ENCODE measurements at places on chromosomes 3 and 15.
A peak's percentile ranks its signal among the peaks of the same experiment; 100 is the strongest.

DNA sequence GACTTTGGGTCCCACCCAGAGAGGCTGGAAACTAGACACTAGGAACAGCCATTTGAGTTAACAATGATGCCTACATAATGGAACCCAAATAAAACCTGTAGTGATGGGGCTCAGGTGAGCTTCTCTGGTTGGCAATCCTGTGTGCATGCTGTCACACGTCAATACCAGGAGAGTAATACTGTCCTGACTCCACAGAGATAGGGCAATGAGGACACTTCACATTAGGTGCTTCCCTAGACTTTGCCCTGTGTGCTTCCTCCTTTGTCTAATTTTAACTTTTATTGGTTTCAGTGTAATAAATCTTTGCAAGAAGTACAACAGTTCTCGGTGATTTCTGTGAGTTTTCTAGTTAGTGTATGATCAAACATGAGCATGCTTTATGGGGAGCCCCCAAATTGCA, 281.8 kb upstream of the ARRDC4 start:
- no peak for DNase-seq

- DNase-seq = peak; percentile 14
Observed at GRCh38 chr15:57152666-57153539, 223.4 kb upstream of the CGNL1 start.

GRCh38 chr3:71979175-71979574, 194.2 kb upstream of the PROK2 start:
- DNase-seq = no peak

GRCh38 chr15:67865331-67865730, 25.5 kb upstream of the RNU6-1 start:
- no peak for DNase-seq

DNA sequence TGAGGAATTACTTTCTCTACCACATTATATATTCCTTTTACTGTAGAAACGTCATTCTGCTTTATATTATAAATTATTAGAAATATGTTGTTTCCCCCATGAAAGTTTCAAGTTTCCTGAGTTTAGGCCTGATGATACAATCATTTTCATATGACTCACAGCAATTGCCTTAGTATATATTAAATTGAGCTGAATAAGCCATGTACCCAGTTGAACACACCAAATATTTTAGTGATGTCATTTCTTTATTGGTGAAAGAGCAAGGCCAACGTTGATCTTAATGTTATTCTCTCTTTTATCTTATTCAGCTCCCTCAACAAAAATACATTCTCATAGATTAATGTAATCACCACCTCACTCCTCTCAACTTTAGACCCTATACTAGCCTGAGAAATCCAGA, 30.8 kb downstream of the B3GNT5 start:
- DNase-seq = no peak

DNA sequence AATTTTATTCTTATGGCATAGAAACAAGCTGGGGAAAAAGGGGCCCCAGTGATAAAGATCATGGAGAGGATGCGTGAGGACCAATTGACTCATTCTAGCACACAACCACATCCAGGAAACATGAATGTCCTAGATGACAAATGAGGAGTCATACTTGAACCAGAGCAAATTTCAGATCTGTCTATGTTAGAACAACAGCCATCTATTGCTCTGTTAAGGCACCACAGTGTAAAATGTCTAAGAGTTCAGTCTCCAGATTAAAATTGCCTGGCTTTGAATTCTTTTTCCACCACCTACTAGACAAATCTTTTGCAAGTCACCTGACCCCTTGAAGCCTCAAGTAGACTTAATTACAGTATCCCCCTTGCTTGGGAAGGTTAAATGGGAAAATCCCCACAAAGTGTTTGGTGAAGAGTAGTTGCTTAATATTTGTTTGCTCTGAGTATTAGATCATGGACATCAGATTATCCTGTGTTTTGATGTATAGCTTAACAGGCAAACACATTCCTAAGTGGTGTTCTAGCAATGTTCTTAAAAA, 258.7 kb upstream of the TGFBR2 start:
- peak; percentile 15 for DNase-seq

GRCh38 chr3:113213896-113214587, 2.7 kb downstream of the BOC start:
- no peak for DNase-seq

- no peak for DNase-seq
Observed at GRCh38 chr15:89433686-89434085, 62.7 kb downstream of the RHCG start.

DNA sequence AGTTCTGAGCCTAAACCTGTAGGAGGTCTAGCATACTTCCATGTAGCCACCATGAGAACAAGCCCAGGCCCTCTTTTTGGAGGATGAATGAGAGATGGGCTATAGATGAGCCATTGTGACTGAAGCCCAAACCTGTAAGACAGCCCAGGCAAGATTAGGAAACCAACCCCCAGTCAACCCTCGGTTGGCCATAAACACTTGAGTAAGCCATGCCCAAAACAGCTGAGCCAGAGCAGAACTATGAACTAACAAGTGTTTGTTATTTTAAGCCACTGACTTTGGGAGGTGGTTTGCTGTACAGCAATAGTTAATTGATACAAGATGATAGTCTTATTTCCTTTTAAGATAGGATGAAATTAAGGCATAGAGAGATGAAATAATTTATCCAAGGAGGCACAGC, 12.4 kb upstream of the CPNE4 start:
- DNase-seq = no peak

DNA sequence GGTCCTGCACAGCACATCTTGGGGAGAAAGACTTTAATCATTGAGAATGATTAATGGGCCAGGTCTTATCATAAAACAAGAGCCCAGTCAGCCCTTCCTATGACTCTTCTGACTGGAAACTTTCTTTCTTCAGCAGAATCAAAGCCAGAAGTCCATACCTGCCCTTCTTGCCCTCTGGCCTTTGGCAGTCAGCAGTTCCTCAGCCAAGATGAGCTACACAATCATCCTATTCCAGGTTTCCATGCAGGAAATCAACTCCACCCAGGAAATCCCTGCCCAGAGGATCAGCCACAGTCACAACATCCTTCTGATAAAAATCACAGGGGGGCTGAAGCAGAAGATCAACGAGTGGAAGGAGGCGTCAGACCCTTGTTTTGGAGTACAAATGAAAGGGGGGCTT, 26.9 kb downstream of the ZNF589 start:
- DNase-seq = no peak

- DNase-seq = no peak
Observed at GRCh38 chr15:45795440-45796069, 160.7 kb downstream of the SQOR start.

DNA sequence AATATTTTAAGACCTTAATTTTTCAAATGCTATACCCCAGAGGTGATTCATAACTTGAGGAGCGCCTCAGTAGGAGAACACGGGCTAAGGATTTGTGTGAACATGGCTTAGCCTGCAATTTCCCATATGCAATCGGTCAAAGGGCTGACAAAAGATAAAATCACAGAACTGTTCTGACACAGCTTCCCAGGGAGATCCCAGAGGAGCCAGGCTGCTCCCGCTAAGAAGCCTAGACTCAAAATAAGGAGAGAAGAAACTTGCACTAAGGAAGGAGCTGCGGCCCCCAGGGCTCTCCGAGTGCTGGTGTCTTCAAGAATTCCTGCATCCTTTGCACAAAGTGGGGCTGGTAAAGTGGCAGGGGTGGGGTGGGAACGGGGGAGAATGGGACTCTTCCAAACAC, 106.3 kb upstream of the DLG1 start:
- DNase-seq = no peak
